ENCODE measurements at places on chromosomes 11 and 22.
A peak's percentile ranks its signal among the peaks of the same experiment; 100 is the strongest.

GRCh38 chr11:15972838-15973237 lies 383.5 kb downstream of the SOX6 start:
- H3K27me3 ChIP-seq = no peaks in the 10 kb centered on the region
- no peak overlapping the region for H3K4me3 ChIP-seq
- no peak for DNase-seq
- H3K27ac ChIP-seq = no peak overlapping the region
- peaks cover 16% of the 10 kb centered on the region for H3K4me1 ChIP-seq

DNA sequence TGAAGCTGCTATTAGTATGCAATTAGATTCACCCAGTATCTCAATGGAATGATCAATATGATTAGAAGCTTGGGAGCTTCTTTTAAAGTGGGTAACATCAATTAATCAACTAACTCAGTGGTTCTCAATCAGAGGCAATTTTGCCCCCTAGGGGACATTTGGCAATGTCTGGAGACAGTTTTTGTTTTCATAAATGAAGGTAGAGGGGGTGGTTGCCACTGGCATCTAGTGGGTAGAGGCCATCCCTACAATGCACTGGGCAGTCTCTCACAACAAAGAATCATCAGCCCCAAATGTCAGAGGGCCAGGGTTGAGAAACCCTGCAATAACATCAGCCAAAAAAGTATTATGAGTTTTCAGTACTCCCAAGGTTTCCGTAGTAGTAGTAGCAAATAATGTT lies 5.9 kb upstream of the AMOTL1 start:
- no peaks in the 10 kb centered on the region for H3K27me3 ChIP-seq
- no peaks in the 10 kb centered on the region for H3K36me3 ChIP-seq
- no peak overlapping the region for H3K27ac ChIP-seq
- H3K4me3 ChIP-seq = no peak overlapping the region

GRCh38 chr11:103806130-103806895 lies 230.1 kb upstream of the DDI1 start:
- H3K36me3 ChIP-seq = no peaks in the 10 kb centered on the region
- H3K4me1 ChIP-seq = peaks cover 21% of the 10 kb centered on the region
- H3K27me3 ChIP-seq = no peaks in the 10 kb centered on the region
- DNase-seq = no peak
- peak overlapping the region; percentile 50 for H3K27ac ChIP-seq

DNA sequence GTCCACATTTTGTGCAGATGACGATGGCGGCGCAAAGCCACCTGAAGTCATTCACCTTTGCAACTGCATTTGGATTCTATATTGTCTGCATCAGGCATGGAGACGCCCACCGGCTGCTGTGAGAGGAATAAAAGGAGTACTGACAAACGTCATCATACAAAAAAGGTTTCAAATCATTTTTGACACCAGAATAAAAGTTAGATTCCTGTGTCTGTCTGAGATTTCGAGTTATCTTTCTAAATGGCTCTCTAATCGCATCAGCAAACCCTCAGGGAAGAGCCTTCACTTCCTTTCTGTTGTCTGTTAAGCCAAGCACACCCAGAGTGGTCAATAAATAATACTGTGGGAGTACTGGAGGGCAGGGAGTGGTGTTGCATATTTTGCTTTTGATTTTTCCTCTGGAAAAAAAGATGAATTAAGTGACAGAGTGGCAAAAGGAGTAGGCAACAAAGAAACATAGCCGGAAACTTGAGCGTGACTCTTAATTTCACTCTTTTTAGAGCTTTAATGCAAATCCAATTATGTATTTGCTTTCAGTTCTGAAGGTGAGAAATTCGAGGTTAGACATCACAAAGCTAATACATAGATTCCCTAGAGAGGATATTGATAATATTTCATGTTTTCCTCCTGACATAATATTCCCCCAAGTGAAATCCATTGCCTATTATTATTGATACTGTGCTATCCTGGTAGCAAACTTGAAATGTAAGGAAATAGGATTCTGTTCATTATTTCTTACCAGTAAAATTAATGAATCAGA lies 150.8 kb upstream of the MTMR2 start:
- H3K27me3 ChIP-seq = no peaks in the 10 kb centered on the region
- peaks cover 30% of the 10 kb centered on the region for H3K4me1 ChIP-seq
- no peaks in the 10 kb centered on the region for H3K36me3 ChIP-seq
- H3K4me3 ChIP-seq = no peak overlapping the region
- H3K27ac ChIP-seq = peak overlapping the region; percentile 67

DNA sequence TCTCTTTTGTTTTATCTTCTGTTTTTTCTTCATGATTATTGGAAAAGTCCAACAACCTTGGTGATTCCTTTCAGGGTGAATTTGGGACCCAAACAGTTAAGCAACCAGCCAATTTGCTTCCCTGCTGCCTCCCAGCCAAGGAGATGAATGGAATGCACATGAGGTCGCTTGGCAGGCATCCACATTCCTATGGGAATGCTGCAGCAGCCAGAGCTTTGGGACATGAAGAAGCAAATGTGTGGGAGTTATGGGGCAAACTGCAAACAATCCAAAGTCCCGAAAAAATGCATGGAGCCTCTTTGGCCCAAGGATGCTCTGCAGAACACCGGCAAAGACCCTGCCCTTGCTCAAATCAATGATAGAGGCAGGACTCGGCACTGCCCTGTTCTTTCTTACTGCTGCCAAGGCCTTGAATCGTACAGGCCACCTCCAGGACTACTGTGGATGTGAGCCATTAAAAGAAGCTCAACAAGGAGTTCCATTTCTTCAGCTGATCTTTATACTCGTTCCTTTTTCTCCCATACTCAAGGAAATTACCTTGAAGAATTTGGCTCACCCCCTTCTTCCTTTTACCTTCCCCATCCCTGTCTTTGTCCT lies 117.3 kb upstream of the TEAD1 start:
- H3K27ac ChIP-seq = no peak overlapping the region
- H3K27me3 ChIP-seq = no peaks in the 10 kb centered on the region
- no peaks in the 10 kb centered on the region for H3K36me3 ChIP-seq
- DNase-seq = peak; percentile 65

DNA sequence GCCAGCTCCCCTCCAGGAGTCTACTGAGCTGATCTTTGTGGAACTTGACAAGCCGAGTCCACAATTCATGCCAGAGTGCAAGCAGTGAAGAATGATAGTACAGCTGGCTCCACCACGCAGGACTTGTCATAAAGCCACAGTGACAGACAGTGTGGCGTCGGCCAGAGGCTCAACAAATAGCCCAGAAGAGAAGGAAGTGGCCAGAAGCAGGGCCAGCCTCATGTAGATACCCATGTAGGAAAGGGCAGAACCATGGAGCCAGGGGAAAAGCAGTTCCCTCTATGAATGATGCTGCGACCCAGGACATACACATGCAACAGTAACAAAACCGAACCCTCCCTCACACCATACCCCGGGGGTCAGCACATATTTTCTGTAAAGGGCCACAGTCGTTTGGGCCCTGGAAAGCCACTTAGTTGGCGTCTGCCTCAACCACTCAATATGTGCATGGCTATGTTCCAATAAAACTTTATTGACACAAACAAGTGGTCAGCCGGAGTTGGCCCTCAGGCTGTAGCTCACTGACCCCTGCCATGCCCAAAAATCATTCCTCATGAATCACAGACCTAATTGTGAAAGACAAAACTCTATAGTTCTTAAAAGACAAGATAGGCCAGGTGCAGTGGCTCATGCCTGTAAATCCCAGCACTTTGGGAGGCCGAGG lies 161.4 kb downstream of the BRD1 start:
- DNase-seq = peak; percentile 2
- H3K27ac ChIP-seq = no peak overlapping the region
- no peak overlapping the region for H3K4me3 ChIP-seq
- no peaks in the 10 kb centered on the region for H3K36me3 ChIP-seq
- peaks cover 14% of the 10 kb centered on the region for H3K27me3 ChIP-seq
- no peaks in the 10 kb centered on the region for H3K4me1 ChIP-seq

Data from body of pancreas (tissue), 4 donors.